ENCODE measurements at places on chromosomes 13 and 19.
A peak's percentile ranks its signal among the peaks of the same experiment; 100 is the strongest.

GRCh38 chr13:42148538-42148937 is 100.1 kb downstream of the DGKH start:
- no peak for DNase-seq

DNA sequence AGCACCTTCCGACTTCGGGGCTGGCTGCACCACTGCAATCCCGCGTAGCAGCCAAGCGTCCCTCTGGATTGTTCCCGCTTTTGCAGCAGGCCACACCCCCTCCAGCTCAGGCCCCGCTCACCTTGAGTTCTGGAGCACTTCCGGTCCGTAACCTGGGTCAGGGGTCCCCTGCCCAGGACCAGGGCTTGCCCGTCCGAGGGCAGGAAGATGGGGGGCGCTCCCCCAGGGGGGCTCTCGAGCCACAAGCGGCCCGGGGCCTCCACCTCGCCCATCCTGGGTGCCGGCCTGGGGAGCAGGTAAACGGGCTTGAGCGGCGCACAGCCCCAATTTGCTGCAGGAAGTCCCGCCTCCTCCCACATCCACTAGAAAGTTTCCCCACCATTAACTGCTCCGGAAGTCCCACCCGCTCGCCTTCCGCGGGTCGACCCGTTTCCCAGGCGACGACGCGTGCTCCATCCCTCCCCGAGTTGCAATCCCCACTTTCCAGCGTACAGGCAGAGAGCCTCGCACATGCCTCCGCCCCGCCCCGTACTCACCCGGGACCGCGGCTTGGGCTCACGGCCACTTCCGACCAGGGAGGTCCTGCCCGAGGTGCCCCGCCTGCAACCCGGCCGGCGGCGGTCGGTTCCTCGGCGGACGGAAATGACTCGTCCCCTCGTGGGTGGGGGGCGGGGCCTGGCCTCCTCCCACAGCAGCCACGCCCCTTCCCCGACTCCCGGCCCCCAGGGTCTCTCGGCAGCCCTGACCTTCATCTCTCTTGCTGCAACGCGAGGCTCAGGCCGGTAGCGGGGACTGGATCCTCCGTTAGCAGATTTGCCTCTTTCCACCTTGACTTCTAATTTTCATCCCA is at the start of gene PNKP:
PNKP (minus strand) TSS at position 644 of the 850 bp plus-strand sequence; CDS start at position 272, 372 bp downstream.
- DNase-seq, result peak; percentile 78

DNA sequence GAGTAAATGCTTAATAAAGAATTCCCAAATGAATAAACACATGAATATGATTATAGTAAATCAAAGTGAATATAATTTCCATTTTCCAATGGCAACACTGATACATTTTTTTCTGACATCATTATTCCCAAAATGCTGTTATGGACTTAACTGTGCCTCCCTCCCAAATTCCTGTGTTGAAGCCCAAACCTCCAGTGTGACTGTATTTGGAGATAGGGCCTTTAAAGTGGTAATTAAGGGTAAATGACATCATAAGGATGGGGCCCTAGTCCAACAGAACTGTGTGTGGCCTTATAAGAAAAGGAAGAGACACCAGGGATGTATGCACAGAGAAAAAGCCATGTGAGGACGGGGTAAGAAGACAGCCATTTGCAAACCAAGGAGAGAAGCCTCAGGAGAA is 19.1 kb upstream of the CCNA1 start:
- DNase-seq, result no peak

DNA sequence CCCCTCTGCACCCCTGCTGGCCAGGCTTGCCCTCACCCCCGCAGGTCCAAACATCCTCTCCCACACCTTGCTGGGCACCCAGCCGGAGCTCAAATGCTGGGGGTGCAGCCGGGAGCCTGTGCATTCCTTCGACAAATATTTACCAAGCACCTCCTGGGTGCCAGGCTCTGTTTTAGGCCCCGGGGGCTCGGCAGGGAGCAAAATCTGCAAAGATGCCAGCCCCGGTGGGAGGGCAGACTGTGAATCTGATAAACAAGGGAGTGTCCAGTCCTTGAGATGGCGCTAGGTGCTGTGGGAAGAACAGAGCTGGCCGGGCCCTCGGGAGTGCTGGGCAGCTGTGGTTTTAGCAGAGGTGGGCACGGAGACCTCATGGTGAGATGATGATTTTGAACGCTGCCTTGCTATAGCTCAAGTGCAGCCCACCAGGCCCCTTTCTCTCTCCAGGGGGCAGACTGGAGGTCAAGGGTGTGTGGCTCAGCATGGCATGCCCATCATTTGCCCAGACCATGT is 10.6 kb downstream of the NFIX start:
- DNase-seq, result no peak

- DNase-seq, result no peak
Measured at GRCh38 chr13:46801858-46802257, 4.9 kb upstream of the ESD start.

- DNase-seq, result no peak
Measured at GRCh38 chr19:33374236-33374714, 766 bp downstream of the CEBPG start.

DNA sequence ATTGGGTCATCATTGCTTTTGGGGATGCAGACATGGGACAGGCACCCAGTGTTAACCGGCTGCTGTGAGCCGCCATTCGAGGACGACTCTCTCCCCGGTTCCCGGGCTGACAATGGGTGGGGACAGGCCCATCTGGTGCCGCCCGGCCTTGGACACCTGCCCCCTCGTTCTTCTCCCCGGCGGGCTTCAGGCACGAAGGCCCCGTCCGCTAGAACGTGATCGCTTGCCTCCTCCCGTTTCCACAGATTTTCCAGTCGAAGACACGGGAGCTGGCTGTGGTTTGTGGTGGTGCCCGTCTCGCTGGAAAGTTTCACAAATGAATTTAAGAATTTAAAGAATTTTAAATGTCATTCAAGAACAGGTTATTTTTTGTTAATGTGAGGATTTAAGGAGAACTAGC is 2.0 kb downstream of the PALM start:
- DNase-seq, result no peak

DNA sequence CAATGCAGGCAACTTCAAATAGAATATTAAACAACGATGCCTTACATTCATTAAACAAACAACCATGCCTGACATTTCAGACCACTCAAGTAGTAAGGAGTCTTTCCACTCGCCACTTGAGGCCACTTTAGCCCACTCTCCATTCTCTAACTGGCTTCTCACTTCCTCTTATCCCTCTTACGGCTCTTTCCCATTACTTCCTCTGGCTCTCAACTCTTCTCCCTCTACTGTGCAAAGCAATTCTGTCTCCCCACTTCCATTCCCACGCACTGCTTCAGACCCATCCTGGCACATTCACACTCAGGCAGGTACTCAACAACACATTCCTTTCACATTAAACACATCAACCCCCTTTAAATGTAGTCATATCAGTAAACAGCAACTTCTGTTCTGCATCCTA is 229.8 kb upstream of the IPO5 start:
- no peak for DNase-seq

DNA sequence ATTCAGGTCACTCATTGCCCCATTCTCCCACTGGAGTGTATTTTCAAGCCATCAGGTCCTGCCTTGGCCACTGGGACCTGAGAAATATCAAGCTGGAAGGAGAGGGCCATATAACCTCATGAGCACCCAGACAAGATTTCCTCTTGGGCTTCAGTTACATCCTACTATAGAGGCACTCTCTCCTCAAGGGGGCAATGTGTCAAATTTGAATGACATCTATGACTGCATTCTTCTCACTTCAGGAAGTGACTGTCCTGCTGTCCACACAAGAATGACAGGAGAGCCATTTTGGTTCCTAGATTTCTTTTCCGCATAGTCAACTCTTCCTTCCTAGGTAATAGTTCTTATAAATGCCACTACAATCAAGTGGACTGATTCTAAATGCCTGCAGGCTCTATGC is 416.2 kb downstream of the DIAPH3 start:
- DNase-seq, result no peak

GRCh38 chr13:112955271-112955937 is 13.6 kb upstream of the MCF2L start:
- no peak for DNase-seq

GRCh38 chr19:45638930-45639729 is at the start of gene EML2:
TSS of gene EML2 (minus strand) at chr19:45639397. CDS start at chr19:45639376, 21 bp downstream.
- no peak for DNase-seq

- DNase-seq, result no peak
Measured at GRCh38 chr13:38636073-38636472, 50.8 kb upstream of the FREM2 start.

- no peak for DNase-seq
Measured at GRCh38 chr13:109162248-109163036, 533.0 kb downstream of the MYO16 start.

DNA sequence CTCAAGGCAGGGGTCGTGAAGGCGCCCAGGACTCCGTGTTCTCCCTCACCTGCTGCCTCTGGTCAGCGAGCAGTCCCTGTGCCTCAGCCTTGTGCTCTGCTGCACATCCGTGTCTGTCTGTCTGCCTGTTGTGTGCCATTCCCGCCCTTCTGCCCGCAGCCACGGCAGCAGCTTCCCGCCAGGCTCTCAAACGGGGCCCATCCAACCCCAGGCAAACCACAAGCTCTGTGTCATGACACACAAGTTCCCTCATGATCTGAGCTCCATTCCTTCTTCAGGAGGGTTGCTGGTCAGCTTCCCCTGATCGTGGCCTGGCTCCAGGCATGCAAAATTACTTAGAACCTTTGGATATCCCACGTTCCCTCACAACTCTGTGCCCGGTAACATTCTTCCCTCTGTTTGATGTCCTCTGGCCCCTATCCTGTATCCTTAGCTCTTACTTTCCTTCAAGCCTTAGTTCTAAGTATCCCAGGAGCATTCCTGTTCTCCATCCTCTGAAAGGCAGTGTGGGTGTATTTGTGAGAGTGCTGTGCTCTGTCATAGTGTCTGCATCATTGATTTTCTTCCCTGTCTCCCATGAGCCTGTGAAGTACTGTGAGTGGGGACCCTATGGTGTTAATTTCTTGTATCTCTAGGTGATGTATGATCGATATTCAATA is 3.2 kb downstream of the GPR183 start:
- no peak for DNase-seq

GRCh38 chr13:99919132-99919531 is 52.4 kb downstream of the ZIC5 start:
- no peak for DNase-seq

- DNase-seq, result peak; percentile 38
Measured at GRCh38 chr19:18438331-18439024, 545 bp upstream of the ISYNA1 start.

- DNase-seq, result no peak
Measured at GRCh38 chr13:39787086-39787487, 131.6 kb downstream of the COG6 start.

GRCh38 chr19:28400953-28401671 is 811.8 kb downstream of the UQCRFS1 start:
- no peak for DNase-seq

- no peak for DNase-seq
Measured at GRCh38 chr13:110206996-110207395, 100.0 kb downstream of the COL4A1 start.

- DNase-seq, result no peak
Measured at GRCh38 chr19:56015756-56016155, 29.2 kb downstream of the NLRP5 start.
